ENCODE measurements at places on chromosomes 2 and 18. TPM values are rescaled to one million over a fixed set of nuclear protein-coding genes. Genes with fewer than 3 reads are reported as not detected.

The PTPRN gene
- total RNA-seq = not detected

The GAD1 gene
- 3.2 TPM for total RNA-seq

The CDK15 gene
- 1.6 TPM for total RNA-seq

The C2orf78 gene
- not detected for total RNA-seq

The PPIG gene
- total RNA-seq = 44.2 TPM

The LIPG gene
- total RNA-seq = 8.1 TPM

The SOS1 gene
- total RNA-seq = 32.3 TPM

The WNT10A gene
- 5.7 TPM for total RNA-seq

The TRIM43 gene
- total RNA-seq = 0.10 TPM

The TMEM163 gene
- total RNA-seq = 0.59 TPM

The FASTKD1 gene
- total RNA-seq = 29.5 TPM

The CRYBA2 gene
- not detected for total RNA-seq

The POTEE gene
- total RNA-seq = not detected

The DLGAP1 gene
- total RNA-seq = 5.3 TPM

The EMX1 gene
- total RNA-seq = not detected

The PCARE gene
- total RNA-seq = 0.10 TPM

The ANO7 gene
- total RNA-seq = 0.79 TPM

The SIX3 gene
- total RNA-seq = not detected

The GULP1 gene
- total RNA-seq = 56.8 TPM

The FBXO11 gene
- 109 TPM for total RNA-seq

The TMEM198 gene
- 0.99 TPM for total RNA-seq

The PRSS56 gene
- total RNA-seq = not detected

The STON1 gene
- 15.7 TPM for total RNA-seq

The GALNT5 gene
- total RNA-seq = 8.3 TPM

The ADAM23 gene
- total RNA-seq = 3.1 TPM

The SCYGR4 gene
- 0.89 TPM for total RNA-seq

The IL18RAP gene
- 0.89 TPM for total RNA-seq

The MTIF2 gene
- 16.8 TPM for total RNA-seq

The PROKR1 gene
- total RNA-seq = 0.10 TPM

The THAP4 gene
- 20.0 TPM for total RNA-seq

The EFHD1 gene
- total RNA-seq = 2.7 TPM

The CFC1 gene
- total RNA-seq = not detected

The TPO gene
- 0.49 TPM for total RNA-seq

The STAT4 gene
- total RNA-seq = 4.3 TPM
